ENCODE measurements at places on chromosomes 2 and 18.

DNA sequence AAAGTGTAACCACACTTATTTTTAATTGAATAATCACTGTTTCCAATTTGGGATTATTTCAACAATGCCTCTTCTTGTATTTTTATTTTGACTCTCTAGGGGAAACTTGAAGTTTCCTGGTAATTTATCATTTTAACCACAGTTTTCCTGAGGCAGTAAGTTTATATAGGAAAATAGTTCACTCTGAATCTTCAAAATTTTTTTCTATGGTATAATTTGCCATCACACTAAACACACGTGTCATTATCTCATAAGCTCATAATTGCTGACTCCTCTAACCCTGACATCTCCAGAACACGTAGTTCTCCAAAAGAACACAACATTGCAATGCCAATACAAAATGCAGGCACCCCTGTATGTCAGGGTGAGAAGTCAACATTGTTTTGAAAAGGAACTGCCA lies 102.2 kb upstream of the FZD7 start:
- DNase-seq = no peak

- peak; percentile 16 for DNase-seq
These were observed 120.1 kb downstream of the MMADHC start for GRCh38 chr2:149467436-149467835.

DNA sequence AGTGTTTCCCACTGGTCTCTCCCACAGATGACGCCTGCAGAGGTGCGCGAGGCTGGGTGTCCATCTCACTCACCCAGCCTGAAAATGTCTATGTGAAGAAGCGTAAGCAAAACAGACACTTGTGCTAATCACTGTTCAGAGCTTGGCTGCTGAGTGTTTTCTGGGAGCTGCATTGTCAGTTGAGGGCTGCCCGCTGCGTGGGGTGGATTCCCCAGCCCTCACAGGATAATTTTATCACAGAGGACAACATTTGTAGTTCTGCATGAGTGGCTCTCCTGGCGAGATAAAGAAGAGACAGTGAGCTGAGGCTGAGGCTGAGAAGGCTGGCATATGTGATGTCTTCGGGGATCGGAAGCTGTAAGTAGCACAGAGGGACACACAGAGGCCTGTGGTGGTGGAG lies 16.2 kb upstream of the CAPN13 start:
- no peak for DNase-seq

DNA sequence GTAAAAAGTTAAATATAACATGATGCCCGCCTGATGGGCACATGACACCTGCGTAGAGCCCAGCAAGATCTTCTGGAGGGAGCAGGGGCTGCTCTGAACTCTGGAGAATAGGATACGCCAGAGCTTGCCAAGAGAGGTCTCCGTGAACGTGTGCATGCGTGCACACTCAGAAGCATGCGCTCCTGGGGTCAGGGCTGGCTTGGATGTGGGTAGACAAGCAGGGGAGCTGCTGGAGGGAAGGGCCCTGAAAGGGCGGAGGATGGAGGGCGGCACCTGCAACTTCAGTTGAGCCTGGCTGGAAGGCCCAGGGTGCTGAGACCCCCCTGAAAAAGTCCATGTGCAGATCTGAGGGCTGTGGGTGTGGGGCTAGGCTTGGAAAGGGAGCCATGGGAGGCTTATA lies 828.4 kb upstream of the SALL3 start:
- no peak for DNase-seq

DNA sequence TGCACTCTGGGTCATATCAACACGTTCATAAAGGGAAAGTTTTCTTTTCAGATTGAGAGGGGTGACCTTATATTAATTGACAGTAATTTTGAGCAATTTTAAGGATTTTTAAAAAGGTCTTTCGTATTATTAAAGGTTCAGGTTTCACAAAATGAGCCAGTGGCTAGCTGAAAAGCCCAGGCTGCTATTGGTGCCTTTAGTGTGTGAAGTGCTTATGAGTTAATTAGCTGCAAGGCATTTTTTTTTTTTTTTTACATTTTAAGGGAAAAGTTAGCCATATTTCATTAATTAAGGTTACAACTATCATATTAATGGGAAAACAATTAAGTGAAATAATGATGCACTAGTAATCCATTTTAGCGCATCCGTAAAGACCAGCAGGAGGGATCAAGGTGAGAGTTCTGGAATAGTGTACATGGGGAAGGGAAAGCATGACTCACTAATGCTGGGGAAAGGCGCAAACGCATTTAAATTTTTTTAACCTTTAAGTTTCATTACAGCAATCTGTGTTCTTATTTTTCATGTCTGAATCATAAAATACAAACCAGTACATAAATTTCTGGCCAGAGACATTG lies 200.0 kb downstream of the ZNF407 start:
- no peak for DNase-seq

GRCh38 chr2:23593752-23594459 lies 208.9 kb downstream of the KLHL29 start:
- no peak for DNase-seq

DNA sequence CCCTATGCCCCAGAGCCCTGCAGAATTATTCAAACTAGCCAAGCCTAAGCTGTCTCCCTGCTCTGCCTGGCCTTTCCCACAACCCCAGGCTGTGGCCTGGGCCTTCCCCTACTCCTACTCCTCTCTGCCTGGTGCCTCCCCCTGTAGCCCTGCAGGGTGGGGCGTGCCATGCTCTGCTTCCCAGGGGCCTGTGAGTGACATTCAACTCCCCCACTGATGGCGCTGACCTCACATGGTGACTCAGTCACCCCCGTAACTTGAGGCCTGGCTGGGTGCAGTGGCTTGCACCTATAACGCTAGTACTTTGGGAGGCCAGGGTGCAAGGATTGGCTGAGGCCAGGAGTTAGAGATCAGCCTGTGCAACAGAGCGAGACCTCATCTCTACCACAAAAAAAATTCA lies 60.6 kb downstream of the KIF1A start:
- DNase-seq = no peak

- no peak for DNase-seq
These were observed 143.4 kb downstream of the NR4A2 start for GRCh38 chr2:156189143-156189542.

DNA sequence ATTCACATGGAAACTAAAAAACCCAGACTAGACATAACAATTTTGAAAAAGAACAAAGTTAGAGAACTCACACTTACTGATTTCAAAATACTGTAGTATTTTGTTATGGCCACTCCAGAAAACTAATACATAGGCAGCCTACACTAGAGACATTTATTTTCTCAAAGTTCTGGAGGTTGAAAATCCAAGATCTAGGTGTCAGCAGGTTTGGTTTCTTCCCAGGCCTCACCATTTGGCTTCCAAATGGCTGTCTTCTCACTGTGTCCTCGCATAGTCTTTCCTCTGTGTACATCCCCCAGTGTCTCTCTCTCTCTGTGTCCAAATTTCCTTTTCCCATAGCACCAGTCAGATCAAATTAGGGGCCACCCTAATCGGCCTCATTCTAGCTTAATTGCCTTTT lies 95.0 kb downstream of the NR4A2 start:
- no peak for DNase-seq

GRCh38 chr18:5237083-5237722 lies 40.1 kb upstream of the AKAIN1 start:
- DNase-seq = peak; percentile 60

DNA sequence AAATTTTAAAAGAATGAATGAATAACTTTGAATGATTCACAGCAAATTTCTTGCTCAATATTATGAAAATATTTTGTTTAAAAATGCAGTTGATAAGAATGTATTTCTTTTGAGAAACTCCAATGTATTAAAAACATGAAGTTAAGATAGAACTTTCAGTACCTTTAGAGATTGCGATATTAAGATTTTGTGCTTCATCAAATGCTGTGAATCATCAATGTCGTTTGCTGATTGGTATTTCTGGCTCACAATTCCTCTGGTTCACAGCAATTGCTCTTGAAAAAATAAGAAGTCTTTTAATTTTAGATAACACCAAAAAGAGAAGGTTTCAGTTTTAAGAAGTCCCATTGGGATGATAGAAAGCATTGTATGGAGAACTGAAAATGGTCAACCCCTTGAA lies 228.7 kb downstream of the IKZF2 start:
- DNase-seq = no peak

DNA sequence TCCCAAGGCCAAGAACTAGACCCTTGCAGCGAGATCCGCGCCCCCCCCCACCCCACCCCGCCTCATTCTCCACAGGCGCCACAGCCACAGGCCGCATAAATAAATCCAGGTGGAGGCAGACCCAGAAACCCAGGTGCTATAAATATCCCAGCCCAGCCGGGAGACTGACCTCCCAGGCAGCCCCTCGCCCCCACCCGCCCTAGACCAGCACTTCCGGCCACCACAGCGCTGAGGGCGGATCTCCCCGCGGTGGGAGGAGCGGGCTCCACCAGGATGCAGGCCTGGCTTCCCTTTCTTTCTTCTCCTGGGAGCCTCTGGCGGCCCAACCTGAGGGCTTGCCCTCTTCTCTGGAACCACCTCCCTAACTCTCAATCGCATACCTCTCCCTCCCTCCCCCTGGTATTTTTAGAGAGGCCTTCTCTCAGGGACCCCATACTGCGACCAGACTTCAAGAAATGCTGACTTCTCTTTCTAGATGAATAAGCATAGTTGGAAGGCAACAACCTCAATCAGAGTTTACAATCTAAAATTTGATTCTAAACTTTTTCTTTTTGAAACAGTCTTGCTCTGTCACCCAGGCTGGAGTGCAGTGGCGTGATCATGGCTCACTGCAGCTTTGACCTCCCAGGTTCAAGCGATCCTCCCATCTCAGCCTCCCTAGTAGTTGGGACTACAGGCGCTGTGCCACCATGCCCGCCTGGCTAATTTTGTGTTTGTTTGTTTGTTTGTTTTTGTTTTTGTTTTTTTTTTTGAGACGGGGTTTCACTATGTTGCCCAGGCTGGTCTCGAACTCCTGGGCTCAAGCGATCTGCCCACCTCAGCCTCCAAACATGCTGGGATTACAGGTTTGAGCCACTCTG lies 55.0 kb downstream of the PKDCC start:
- no peak for DNase-seq

Measured in GM03348 (cell line).